ENCODE measurements at places on chromosomes 7 and 10.
A peak's percentile ranks its signal among the peaks of the same experiment; 100 is the strongest.

DNA sequence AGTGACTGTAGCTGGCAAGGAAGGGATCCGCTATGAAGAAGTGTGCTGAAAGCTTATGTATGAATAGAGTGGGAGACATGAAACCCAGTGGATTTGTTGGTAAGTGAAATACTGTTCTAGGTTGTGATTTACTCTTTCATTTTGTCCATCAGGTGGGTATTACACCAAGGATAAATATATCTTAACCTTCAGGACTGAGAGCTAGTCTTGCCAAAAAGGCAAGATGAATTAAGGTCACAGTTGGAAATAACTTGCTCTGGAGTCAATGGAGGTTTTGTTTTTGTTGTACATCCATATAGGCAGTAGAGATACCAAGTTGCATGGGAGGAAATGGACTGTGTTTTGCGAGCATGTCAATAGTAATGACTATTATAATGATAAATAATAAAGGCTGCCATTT, 190.6 kb downstream of the TMEM178B start:
- no peak for DNase-seq

- DNase-seq = no peak
These were observed 31.2 kb upstream of the FFAR4 start for GRCh38 chr10:93535293-93535692.

GRCh38 chr7:34842782-34843181, 184.8 kb downstream of the NPSR1 start:
- no peak for DNase-seq

- peak; percentile 95 for DNase-seq
These were observed 174.8 kb downstream of the KIAA1217 start for GRCh38 chr10:24383681-24384106.

GRCh38 chr10:11424456-11425295, 186.8 kb downstream of the USP6NL start:
- peak; percentile 10 for DNase-seq

GRCh38 chr10:114879541-114880158, 58.1 kb downstream of the FHIP2A start:
- no peak for DNase-seq

DNA sequence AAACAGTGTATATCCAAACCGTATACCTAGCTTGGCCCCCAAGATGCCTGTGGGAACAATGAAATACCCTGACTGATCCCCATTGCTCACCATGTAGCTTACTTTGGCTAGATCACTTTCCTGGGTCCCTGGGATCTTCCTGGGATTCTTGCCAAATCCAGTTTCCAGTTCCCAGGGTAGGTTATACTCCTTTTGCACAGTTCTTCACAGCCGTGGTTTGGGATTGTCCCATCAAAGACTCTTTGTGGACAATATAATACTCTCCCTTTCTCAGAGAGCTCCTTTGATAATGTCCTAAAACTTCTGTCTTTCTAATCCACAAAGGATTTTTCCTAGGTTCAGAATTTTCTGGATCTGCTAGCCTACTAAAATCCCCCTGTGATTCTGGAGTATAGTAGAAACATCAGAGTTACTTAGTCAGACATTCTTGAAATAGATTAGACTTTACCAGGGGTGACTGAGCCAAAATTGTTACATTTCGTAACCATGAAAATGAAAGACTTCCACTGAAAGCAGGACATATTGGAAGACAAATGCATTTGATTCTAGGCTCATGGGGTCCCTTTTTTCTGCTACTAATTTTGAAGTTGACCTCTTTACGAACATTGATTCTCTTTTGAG, 388.3 kb upstream of the ETV1 start:
- DNase-seq = peak; percentile 18

- no peak for DNase-seq
These were observed 2.1 kb upstream of the HOXA1 start for GRCh38 chr7:27097686-27098577.

GRCh38 chr7:118918556-118918955, 694.1 kb downstream of the ANKRD7 start:
- DNase-seq = no peak

GRCh38 chr10:126671402-126671975, 996 bp upstream of the C10orf90 start:
- DNase-seq = no peak

DNA sequence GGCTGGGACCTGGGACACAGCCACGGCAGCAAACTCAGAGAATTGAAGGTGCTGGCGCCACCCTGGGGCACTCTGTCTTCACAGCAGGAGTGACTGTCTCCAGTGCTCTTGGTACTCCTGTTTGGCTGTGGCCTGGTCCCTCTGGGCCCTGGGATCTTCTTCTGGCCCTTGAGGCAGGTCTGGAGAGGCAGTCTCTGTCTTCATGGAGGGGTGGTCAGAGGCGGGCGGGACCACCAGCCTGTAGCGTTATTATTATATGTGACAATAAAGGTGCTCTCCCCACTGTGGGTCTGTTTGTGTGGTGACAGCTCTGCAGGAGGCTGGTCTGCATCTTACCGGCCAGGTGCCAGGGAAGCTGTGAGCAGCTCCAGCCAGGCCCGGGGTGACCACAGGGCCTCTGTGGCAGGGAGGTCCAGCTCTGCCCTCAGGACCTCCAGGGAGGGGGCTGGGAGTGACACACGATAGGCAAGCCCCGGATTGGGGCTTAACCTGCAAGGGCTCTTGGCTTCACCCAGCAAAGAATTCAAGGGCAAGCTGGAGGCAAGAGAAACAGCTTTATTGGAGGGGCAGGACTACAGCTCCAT, 70.3 kb downstream of the MYL10 start:
- no peak for DNase-seq

DNA sequence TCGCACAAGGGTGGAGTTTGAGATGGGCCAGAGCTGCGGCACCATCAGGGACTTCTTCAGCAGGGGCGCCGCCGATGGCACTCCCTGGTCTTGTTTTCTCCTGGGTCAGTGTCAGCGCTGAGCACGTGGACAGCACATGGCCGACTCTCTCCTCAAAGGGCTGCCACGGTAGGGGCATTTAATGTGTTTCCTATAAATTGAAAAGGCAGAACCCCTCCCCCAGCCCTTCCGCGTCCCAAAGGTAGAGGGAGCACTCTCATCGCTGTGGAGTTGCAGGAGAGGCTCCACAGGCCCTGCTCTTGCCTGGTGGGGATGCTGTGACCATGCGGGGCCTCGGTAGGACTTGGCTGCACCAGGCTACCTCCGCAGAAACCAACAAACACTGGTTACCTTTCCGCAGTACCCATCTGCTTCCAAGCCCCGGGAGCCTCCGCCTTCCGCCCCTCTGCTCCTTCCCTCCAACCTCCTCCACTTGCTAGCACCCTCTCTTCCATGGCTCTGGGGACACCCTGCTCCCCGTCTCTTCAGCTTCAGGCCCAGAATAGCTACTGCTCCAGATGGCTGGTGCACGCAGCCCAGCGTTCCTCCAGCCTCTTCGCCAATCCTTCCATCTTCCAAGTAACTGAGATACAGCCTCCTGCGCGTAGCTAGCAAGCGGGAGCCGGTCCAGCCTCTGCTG, 166.3 kb upstream of the ADCY1 start:
- no peak for DNase-seq

GRCh38 chr10:116732573-116732972, 9.8 kb downstream of the HSPA12A start:
- no peak for DNase-seq

DNA sequence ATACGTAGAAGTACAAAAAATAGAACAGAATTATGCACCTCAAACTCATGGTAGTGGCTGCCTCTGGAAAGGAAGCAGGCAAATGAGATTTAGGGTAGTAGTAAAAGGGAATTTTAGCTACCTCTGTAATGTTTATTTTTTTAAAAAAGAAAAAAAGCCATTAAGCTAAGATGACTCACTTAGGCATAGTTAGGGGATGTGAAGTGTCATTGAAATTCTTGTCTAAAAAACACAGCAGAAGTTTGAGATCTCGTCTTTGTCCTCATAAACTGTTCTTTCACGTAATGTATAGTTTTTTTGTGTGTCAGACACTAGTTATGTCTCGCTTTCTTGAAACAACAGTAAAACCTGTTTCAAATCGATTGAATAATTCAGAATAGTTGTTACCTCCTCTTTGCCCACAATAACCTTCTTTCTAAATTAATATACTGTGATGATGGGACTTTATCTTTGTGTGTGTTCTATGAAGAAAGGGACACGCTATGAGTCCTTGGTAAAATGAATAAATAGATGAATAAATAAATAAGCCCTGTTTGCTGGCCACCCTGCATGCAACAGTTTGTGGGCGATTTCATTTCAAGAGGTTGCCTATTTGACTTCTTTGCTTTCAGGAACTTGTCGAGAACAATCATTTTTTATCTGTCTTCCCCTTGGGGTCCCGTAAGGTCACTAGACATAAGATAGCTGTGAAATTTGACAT, 14.5 kb upstream of the FBXW4 start:
- no peak for DNase-seq

- DNase-seq = no peak
These were observed 94.9 kb downstream of the ARHGAP12 start for GRCh38 chr10:31833753-31834152.

DNA sequence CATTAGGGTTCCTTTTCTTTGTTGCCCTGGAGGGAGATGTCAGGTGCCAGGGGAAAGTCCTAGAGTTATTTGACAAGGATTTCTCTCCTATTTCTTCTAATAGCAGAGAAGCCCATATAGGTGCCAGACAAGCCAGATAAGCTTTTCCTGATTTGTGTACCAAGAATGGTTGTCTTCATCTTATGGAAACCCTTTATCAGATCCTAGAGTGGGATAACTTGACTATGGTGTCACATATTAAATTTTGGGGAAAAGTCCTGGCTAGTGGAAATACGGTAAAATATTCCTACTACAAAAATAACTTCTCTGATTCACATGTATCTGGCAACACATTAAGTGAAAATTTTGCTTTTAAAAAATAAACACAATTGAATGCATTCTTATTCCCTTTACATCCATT, 1.2 kb downstream of the OR2A12 start:
- no peak for DNase-seq

- no peak for DNase-seq
These were observed 136.0 kb downstream of the KIF20B start for GRCh38 chr10:89837165-89838043.

DNA sequence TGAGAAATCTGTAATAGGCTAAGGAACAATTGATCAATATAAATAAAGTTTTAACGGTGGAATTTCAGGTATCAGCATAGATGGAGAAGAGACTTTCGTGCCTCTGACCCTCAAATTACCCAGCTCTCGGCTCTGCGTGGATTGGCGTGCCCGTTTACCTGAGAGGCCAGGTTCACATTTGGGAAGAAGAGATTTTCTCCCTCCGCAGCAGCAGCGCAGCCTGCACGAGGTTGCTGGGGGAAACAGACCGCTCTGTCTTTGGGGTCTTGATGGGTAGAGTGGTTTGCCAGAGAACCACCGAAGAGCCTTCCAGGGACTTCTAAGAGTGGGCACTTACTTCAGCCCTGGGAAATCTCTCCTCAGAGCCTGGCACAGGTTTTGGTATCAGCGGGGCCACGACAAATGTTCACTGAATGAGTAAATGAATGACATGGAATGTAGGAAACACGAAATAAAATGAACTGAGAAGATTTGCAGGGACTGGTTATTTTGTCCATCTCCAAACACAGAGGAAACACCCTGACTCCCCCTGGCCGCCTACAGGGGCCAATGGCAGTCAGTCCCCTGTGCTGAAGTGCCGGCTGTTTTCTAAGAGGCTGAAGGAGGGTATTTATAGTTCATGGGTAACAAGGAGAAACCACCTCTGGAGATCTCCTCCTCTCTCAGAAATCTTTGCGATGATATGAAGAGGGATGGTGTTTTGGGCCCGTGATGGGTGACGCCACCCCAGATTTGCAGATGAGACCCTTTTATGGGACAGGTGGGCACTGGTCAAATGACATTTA, 338.5 kb downstream of the ADARB2 start:
- DNase-seq = no peak

DNA sequence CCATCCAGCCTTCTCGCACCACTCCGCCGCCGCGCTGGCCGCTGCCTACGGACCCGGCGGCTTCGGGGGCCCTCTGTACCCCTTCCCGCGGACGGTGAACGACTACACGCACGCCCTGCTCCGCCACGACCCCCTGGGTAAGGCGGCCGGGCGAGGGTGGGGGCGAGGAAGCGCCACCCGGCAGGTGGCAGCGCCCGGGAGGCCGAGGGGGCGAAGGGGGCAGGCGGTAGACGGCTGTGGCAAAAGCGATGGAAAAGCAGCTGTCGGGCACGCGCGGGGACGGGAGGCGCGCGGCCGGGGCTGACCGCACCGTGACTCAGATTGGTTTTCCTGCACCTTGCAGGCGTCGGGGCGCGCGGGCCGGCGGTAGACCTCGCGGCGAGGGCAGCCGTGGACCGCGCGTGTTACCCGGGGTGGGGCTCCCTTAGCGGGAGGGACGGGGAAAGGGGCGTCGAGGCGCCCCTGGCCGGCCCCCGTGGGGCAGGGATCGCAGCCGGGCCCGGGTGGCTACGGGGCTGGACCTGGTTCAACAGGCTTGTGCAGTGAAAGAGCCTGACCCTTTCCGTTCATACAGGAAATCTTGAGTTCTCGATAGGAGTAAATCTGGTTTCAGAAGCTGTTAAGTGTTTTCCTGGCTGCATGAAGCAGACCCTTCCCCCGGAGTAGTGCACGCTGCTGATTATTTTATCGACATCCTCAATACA, 608 bp downstream of the HHEX start:
- no peak for DNase-seq

DNA sequence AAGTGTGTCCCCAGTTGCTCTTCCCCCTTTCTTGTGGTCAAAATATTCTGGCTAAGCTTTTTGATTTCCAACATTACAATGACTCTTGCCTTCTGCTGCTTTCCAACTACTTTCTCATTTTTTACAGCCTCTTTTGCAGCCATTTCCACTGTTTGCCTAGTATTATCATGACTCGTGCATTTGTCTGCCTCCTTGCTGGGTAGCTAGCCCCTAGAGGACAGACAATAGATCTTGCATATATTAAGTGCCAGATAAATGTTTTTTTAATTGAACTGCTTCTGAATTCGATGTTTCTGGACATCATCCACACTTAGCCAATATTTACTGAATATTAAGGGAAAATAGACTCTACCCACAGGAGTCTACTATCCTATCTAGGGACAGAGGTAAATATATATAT, 124.5 kb downstream of the POU6F2 start:
- no peak for DNase-seq

- DNase-seq = no peak
These were observed 76.1 kb downstream of the SKIDA1 start for GRCh38 chr10:21449288-21449966.

GRCh38 chr10:46094197-46094500, 48.1 kb upstream of the MSMB start:
- DNase-seq = no peak

GRCh38 chr10:43093423-43094076, 16.7 kb downstream of the RET start:
- DNase-seq = no peak

DNA sequence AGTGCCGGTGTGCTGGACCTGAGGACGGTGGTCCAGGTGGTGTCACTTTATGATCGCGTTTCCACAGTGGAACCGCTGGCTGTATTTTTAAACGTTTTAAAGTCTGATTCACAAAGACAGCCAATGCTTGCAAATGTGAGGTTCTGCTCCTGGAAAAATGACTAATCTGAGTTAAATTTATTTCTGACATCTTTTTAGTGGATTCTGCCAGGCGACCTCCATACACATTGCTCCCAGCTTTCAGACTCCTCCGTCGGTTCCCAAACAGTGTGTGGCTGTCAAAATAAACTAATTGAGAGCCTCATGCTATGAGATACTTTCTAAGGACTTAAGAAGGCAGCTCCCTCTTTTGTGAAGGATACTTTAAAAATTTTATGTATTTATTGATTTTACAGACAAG, 12.7 kb upstream of the TTYH3 start:
- DNase-seq = peak; percentile 44

Data from AG04450 (cell line).